Activated CD8-positive, alpha-beta memory T cell treated with anti-CD3 and anti-CD28 coated beads for 1 hour (primary cell): ENCODE measurements at places on chromosomes 3 and 15.

- no peak for DNase-seq
Observed at GRCh38 chr3:65732051-65732935, 306.4 kb downstream of the MAGI1 start.

- no peak for DNase-seq
Observed at GRCh38 chr3:141442446-141442845, 44.4 kb upstream of the RASA2 start.

GRCh38 chr3:158727206-158728060, 4.8 kb downstream of the RARRES1 start:
- DNase-seq, result no peak

GRCh38 chr15:41926185-41927056, 32.6 kb upstream of the SPTBN5 start:
- DNase-seq, result no peak

GRCh38 chr3:8767667-8768363, 1.6 kb downstream of the OXTR start:
- no peak for DNase-seq

- no peak for DNase-seq
Observed at GRCh38 chr3:143668924-143669790, 179.1 kb downstream of the SLC9A9 start.

DNA sequence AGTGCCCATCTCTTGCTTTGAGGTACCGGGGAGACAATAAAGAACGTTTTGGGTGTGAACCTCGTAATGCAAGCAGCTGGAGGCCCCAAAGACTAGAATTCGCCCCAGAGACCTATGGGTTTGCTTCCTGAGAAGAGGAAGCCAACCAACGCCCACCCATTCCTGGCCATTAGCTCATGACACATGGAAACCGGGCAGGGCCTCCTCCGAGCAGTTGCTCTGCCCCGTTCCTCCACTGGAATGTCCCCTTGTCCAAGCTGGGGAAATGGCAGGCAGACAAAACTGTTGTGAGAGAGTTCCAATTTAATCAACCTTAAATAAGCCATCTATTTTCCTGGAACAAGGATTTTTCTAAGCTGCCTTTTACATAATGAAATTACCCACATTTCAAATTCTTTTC, 250.9 kb upstream of the IGF1R start:
- no peak for DNase-seq

GRCh38 chr15:92891533-92892200, 8.5 kb upstream of the CHD2 start:
- DNase-seq, result no peak

DNA sequence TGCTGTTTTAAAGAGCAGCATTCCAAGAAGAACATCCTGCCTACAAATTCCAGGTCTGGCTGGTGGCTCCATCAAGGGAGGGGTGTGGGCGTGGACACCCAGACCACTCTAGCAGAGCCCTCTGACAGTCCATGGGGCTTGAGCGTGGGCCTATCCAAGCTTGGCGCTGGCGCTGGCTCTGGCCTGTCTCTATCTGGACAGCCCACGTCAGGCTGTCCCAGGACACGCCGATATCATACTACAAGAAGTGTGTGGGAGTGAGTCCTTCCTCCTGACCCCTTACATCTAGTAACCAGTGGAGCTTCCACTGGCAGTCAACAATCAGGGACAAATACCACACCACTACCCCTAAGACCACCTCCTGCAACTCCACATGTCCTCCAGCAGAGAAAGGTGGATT, 17.1 kb upstream of the DUSP7 start:
- DNase-seq, result no peak

DNA sequence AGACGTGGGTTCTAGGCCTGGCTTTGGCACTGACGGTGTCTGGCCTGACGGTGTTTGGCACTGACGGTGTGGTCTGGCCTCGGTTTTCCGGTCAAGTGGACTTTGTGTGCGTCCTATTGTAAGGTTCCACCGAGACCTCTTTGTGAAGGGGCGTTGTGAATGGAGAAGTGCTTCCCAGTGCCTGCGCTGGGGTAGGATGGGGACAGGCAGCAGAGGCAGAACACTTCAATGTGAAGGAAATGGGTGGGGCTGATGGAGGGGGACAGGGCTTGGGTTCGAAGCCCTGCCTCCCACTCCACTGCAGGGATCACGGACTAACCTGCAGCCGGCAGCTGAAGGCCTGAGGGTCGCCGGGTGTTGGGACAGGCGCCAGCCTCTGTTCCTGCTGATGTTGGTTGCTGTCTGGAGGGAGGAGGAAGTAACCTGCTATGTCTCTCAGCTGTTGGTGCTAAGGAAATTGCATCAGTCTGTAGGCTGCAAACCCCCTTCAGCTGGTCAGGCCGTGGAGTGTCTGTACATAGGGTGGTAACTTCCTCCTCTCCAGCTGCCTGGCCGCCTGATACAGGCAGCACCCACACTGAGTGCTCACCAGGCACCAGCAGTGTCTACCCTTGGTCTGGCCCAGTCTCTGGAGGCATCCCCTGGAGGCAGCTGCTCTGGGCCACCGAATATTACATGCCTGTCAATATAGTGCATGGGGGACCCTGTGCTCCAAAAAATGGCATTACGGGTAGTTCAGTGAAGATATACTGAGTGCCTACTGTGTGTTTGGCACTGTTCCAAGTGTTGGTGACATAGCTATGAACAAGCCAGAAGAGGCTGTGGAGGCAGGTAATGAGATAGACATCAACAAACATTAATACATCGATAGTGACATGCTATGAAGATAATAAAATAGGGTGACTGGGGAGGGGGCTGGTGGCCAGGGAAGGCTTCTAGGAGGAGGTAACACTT, 1.1 kb downstream of the TM6SF1 start:
- DNase-seq, result no peak

GRCh38 chr15:81337713-81338157, 13.8 kb upstream of the STARD5 start:
- no peak for DNase-seq

DNA sequence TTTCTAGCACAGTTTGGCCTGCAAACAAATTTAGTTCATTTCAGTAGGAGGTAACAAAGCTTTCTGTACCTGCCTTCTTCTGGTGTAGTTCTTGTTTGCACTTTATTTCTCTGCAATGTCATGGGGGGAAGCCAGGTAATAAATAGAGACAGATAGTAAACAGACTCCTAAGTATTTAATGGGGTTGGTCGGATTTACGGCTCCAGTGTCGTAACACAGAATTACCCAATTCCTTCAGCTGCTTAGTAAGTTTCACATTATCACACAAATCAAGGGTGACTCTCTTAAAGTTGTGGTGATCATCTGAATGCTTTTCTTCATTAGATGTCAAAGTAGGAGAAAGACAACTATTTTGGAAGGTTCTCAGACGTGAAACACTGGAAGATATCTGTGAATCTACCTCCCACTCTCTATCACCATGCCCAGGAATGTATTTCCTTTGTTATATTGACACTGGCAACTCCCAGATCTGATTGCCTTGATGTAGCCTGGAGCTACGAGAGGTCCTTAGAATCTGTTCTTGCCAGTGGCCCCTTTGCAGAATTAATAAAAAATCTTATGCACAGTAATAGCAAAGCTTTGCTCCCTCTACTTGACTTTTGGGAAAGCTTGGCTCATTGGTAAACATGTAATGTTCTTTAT, 25.0 kb upstream of the TMC3 start:
- no peak for DNase-seq

DNA sequence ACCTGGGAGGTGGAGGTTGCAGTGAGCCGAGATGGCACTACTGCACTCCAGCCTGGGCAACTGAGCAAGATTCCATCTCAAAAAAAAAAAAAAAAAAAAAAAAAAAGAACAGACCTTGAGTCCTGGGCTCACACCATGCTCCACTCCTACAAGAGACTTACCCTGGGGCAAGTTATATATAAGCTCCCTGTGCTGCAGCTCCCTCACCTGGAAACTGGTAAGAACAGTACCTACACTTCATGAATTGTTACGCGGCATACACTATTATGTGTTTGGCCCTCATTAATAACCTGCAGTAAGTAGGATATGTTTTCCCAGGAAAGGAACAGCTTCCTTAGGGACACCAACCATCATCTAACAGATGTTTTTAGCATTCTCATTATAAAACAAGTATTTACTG, 119.6 kb downstream of the FMN1 start:
- no peak for DNase-seq

DNA sequence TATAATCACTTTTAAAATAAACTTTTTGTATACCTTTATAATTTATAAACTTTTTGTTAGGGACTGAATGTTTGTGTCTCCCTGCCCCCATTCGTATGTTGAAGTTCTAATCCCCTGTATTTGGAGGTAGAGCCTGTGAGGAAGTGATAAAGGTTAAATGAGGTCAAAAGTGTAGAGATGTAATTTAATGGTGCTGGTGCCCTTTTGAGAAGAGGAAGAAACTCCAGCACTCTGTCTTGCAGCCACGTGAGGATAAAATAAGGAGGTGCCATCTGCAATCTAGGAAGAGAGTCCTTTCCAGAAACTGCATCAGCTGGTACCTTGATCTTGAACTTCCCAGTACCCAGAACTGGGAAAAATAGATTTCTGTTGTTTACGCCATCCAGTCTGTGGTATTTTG, 106.1 kb upstream of the RGMA start:
- DNase-seq, result no peak

DNA sequence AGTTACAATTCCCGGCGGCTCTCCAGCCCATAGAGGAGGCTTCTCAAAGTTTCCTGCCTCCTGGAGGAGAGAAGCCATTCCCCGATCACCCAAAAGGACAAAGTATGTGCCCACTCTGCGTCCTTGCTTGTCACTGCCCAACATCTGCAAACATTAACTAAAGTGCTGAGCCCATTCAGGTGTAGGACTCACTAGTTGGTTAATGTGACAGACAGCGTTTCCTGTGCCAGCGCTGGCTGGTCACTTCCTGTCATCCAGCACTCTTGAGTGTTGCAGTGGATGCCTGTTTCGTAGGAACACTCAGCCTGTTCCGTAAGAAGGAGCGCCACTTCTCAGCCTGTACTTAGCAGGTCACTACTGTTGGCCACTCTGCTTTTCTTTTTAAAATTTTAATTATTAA, 100.3 kb downstream of the APBA2 start:
- no peak for DNase-seq
